CD4-positive, alpha-beta T cell treated with Interleukin-10 for 1 hour (primary cell): ENCODE measurements at places on chromosomes 2 and 18.
A peak's percentile ranks its signal among the peaks of the same experiment; 100 is the strongest.

DNA sequence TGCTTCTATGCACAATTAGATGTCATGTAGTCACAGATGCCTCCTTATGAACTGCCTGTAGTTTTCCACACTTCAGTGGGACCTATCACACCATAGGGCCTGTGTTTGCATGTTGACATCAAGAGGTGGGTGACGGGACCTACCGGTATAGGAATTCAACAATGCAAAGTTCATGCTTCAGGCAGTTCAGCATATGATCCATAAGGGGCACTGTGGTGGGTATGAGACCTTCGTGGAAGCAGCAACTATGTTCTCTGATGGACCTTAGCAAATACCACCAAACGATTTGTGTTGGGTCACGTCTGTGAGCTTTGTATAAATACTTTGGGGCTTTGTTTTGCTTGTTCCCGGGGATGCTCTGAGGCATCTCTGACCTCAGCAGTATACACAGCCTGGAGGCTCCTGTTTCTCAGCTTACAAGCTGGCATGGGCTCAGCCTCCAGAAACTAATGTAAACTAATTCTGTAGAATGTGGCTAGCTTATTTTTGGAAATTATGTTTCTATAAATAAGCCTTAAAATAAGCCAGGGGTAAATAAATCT lies 111.6 kb downstream of the DTNA start:
- DNase-seq = no peak

- no peak for DNase-seq
These were observed 106.0 kb downstream of the SETBP1 start for GRCh38 chr18:44786688-44787087.

- no peak for DNase-seq
These were observed 223.1 kb downstream of the RNF144A start for GRCh38 chr2:7140306-7140705.

DNA sequence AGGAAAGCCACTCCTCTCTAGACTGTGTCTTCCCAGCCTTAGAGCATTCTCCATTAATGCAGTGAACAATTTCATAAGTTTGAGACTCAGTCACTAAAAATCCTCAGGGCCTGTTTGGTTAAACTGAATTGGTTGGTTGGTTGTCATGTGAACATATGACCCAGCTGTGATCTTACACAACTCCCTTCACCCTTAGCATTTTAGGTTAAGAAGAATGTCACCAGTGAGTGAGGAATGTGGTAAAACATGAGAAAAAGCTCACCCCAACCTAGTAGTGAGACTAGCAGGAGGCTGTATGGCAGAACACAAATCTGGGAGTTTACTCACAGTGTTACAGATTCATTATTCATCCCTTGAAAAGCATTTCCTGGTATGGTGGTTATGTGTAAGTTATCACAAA lies 32.4 kb downstream of the LHCGR start:
- DNase-seq = no peak

DNA sequence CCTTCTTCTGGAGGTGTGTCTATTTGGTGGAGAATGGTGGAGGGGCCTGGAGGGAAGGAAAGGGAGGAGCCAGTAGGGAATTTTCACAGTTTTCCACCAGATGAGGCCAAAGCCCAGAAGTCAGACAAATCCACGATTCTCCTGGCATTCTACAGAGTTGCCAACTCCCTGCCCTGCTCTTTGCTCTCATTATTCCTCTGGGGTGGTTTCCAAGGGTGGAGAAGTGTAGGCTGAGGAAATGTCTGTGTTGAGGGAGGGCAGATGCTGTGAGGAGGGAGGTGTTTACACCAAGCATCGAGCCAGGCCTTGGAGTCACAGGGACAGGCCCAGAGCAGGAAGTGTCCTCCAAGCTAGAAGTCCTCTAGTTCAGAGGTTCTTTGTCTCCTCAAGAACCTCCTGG lies 124.1 kb upstream of the LGALSL start:
- no peak for DNase-seq

DNA sequence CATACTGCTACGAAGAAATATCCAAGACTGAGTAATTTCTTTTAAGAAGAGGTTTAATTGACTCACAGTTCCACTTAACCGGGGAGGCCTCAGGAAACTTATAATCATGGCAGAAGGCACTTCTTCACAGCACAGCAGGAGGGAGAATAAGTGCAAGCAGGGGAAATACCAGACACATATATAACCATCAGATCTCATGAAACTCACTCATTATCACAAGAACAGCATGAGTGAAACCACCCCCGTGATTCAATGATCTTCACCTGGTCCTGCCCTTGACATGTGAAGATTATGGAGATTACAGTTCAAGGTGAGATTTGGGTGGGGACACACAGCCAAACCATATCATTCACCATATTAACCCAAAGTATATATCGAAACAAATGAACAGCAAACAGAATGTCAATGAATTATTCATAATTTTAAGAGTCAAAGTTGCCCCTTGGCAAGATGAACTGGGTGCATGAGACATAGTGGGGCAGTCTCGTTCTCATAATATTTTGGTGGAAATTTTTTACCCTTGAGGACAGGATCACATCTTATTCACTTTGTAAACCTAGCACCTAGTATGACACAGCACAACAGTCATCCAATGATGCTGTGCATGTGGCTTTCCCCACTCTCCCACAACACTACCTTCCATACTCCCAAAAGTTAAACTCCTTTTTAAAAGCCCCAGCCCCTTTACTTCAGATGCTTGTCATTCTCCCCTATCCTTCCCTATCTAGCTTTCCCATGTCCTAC lies 425.3 kb downstream of the ZEB2 start:
- DNase-seq = no peak

- DNase-seq = no peak
These were observed 81.6 kb downstream of the TWIST2 start for GRCh38 chr2:238929242-238930081.

GRCh38 chr2:67625690-67626475 lies 228.8 kb downstream of the ETAA1 start:
- DNase-seq = no peak

- DNase-seq = no peak
These were observed 136.4 kb downstream of the LRRC30 start for GRCh38 chr18:7367336-7367735.

GRCh38 chr2:155377266-155377680 lies 678.8 kb downstream of the KCNJ3 start:
- no peak for DNase-seq

GRCh38 chr2:119523383-119523951 lies 816 bp downstream of the SCTR start:
- no peak for DNase-seq

- DNase-seq = no peak
These were observed 39.6 kb downstream of the EMX1 start for GRCh38 chr2:72956936-72957335.

- no peak for DNase-seq
These were observed 84.2 kb downstream of the ACKR3 start for GRCh38 chr2:236653863-236654262.

GRCh38 chr2:126761981-126762878 lies 106.3 kb downstream of the GYPC start:
- peak; percentile 59 for DNase-seq

DNA sequence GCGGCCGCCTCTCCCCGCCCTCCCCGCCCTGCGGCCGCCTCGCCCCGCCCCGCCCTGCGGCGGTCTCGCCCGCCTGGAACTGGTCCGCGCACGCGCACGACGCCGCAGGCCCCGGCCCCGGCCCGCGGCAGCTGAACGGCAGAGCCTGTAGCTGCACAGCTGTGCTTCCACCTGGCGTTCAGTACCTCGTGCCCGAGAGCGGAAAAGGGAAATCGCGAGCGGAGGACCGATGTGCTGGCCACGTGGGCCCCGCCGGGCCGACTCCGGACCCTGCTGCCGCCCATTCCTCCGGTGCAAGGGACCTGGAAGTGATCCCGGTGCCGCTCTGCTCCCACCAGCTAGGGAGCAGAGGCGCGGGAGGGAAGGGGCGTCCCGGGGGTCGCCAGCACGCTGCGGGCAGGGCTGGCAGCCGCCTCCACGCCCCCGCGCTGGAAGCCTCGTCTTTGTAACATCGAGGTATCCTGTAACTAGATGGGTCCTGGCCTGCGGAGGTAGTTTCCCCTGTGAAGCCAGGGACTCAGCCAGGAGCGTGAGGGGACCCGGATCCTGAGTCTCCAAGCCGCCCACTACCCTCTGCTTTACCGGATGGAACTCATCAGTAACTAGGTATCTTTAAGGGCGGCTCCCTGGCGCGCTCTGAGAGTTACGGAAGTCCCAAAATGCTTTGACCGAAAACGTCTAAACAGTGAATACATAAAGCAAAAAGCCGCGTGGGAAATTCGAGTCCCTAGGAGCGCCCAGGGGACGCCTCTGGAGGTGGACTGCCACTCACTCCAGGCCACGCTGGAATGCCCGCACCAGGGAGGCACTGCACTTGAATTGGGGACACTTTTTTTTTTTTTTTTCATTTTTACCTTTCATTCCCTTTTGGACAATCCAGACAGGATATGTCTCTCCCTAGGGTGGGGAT lies 704 bp upstream of the ODC1 start:
- peak; percentile 95 for DNase-seq

DNA sequence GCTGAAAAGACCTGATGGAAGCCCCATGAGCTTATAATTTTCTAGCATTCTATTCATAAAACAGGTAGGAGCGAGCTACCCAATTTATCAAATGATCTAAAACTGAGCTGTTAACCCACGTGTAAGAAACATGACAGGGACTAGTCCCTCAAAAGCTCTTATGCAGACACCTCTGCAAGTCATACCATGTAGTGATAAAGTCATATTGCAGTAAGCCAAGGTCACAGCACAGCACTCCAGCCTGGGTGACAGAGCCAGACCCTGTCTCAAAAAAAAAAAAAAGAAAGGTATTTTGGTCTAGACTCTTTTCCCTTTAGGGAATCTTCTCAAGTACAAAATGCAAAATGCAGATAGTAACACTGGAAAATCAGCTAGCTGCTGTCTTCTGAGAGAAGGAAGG lies 58.9 kb upstream of the ARL5A start:
- no peak for DNase-seq

DNA sequence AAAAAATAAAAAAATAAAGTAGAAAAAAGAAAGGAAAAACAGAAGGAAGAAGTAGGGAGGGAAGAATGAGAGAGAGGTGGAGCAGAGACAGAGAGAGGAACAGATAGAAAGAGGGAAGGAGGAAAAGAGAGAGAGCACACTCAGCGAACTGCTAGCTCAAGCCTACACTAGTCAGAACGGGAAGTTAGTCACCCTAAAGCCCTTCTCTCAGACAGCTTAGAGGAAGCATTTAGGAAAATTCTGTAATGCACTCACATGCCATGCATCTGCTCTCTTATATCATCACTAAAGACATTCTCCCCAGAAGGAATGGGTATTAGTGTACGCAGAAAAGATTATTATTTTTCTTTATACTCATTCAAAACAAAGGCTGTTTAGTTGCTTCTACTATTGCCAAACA lies 68.1 kb upstream of the SULT1C3 start:
- no peak for DNase-seq

- no peak for DNase-seq
These were observed 136.5 kb upstream of the CDH20 start for GRCh38 chr18:61196750-61197149.
